ENCODE measurements at places on chromosomes 5 and 9.
A peak's percentile ranks its signal among the peaks of the same experiment; 100 is the strongest.

- no peak for DNase-seq
Observed at GRCh38 chr5:40678026-40678425, 1.7 kb upstream of the PTGER4 start.

DNA sequence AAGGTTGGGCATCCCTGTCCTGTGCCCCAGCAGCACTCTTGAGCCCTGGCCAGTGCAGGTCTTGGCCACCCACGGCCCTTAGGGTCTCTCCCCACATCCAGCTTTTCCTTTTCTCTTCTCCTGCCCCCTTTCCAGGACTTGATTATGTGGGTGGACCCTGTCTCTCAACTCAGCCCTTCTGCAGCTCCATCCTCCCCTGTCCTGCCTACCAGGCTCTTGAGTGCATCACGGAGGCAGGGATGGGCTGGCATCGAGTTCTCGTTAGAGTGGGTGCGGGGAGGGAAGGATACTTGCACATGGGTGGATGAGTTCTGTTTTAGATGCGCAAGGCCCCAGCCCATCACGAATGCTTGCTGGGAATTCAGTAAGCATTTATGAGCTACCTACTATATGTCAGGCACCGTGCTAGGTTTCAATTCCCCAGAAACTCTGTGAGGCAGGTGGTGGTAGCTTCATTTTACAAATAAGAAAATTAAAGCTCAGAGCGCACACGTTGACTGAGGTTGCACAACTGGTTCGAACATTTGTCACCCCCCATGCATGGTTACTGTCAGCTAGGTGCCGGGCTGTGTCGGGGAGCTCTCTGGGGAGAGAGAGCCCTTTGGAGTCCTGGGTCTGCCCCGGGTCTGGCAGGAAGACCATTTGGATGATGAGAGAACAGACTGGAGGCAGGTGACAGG, 144.6 kb upstream of the PITX1 start:
- no peak for DNase-seq

- DNase-seq: no peak
Observed at GRCh38 chr5:2167671-2168070, 284.9 kb upstream of the IRX4 start.

DNA sequence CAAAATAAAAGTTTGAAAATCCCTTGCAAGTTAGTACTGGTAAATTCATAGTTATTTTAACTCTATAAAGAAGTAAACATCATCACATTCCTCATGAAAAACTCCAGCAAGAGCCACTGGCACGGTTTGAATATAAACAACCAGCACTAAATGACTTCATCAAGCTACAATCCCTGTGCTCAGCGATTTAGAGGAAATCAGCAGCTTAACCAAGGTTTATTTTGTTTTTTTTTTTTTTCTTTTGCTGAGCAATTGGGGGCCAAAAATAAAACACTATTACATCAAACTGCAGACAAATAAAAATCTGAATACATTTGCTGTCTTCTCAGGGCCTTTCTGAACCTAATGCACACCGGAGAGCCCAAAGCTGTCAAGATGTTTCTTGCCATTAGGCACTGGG, 106.2 kb upstream of the SLC24A2 start:
- DNase-seq: peak; percentile 60

DNA sequence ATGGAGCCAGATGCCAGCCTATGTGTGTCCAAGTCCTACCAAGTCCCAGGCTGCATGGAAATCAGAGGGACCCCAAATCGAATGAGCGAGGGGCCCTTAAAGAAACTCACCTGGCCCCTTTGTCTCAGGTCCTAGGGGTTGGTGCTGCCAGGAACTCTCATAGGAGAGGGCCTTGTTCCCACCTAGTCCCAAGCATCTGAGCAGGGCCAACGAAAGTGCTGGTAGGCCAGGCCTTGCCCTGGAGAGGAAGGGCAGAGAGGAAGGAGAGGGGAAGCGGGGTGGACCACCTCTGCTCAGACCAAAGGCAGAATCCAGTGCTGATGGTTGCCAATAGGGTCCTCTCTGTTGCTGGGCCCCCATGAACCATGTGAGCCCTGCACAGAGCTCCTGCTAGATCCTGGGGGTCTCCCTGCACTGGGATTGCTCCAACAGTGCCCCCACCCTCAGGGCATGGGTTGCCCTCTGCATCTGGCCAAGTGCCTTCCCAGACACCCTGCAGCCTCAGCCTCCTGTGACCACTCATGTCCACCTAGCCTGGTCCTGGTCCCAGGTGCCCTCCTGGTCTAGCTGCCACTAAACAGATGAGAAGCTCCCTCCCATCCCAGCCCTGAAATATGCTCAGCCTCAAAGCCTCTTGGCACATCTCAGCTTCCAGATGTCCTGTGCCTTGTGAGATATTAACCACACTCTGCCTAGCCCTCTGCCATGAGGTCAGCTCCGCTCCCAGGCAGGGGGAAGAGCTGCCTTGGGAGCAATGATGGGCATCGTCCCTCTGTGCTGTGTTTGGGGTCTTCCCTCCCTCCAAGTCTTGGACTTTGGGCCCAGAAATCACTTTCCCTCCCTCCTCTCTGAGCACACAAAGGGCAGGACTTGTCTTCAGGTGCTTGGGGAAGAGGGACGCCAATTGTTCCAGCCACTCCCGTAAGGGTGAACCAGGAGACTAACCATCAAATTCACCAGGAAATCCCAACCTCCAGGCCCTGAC, 109.6 kb downstream of the ADAMTS2 start:
- DNase-seq: no peak

DNA sequence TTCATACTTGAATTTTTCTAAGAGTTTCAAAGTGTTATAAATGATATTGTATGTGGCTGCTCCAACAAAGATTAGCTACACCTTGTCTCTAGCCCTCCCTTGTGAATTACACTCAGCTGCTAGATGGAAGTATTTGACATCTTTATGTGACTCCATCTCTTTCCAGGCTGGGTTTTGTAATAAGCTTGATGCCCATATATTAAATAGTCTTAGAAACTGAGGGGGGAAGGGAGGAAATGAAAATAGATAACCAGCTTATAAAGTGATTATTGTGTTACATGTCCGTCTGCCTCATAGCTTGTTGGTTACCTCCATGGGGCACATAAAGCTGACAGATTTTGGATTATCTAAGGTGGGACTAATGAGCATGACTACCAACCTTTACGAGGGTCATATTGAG, 63.4 kb downstream of the CD180 start:
- DNase-seq: no peak

DNA sequence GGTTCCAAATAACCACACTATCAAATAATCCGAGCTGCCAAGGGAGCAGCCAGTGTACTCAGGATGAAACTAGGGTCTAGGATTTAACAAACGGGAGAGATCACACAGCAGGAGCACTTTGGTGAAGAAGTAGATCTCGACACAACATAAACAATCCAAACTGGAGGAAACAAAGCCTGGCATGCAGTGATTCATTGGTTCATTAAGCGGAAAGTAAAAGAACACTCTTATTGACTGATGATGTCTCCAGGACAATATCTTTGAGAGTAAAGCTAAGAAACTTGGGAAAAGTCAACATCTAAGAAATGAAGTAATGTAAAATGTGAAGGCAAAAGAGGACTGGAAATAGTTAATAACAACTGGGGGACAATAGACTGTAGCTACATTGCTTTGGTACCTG, 1478.3 kb upstream of the CDH9 start:
- DNase-seq: no peak

Measured in muscle of leg (tissue), 16 donors.